ENCODE measurements at places on chromosomes 2 and 18. TPM values are rescaled to one million over a fixed set of nuclear protein-coding genes. Genes with fewer than 3 reads are reported as not detected.

DNA sequence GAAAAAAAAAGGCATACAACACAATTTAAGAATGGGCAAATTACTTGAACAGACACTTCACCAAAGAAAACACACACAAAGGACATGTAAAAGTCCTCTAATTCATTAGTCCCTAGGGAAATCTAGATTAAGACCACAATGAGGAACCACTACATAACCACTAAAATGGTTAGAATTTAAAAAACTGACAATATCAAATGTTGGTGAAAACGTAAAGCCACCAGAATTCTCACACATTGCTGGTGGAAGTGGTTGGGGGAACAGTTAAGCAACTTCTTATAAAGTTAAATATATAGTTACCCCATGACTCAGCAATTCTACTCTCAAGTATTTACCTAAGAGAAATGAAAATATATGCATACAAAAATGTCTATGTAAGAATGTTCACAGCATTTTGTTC, 11.8 kb downstream of the RTN4 start:
- DNase-seq: no peak

SERPINB12 gene
- total RNA-seq: 0.32 TPM

MEP1B gene
- total RNA-seq: not detected

- peak; percentile 83 for DNase-seq
These were observed 108.8 kb downstream of the B3GNT2 start for GRCh38 chr2:62304429-62305417.

- no peak for DNase-seq
These were observed 107.3 kb downstream of the MYO1B start for GRCh38 chr2:191352536-191352935.

DNA sequence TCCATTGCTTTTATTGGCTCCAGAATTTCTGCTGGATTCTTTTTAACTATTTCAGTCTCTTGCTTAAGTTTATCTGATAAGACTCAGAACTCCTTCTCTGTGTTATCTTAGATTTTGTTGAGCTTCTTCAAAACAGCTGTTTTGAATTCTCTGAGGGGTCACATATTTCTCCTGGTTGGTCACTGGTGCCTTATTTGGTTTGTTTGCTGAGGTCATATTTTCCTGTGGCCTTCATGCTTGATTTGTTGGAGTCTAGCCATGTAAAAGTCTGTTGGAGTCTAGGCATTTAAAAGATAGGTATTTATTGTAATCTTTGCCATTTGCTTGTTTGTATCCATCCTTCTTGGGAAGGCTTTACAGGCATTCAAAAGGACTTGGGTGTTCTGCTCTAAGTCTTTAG, 398.7 kb downstream of the DSEL start:
- DNase-seq: no peak

IL1B gene
- not detected for total RNA-seq

IL1A gene
- total RNA-seq: not detected

DNA sequence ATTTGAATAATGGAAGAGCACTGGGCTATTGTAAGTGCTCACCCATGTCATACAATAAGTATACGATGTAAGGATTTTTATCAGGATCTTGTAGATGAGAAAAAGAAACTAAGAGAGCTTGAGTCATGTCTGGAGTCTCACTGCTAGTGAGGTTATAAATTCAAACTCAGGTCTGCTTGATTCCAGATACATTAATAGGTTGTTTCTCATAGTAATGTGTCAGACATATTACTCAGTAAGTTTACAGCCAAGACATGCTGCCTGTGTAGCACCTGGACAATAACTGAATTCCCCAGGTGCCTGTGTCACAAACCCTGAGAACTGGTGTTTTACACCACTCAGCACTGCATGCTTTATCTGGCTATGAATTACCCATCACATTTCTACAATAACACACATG, 216.9 kb upstream of the LRP1B start:
- DNase-seq: no peak

DNA sequence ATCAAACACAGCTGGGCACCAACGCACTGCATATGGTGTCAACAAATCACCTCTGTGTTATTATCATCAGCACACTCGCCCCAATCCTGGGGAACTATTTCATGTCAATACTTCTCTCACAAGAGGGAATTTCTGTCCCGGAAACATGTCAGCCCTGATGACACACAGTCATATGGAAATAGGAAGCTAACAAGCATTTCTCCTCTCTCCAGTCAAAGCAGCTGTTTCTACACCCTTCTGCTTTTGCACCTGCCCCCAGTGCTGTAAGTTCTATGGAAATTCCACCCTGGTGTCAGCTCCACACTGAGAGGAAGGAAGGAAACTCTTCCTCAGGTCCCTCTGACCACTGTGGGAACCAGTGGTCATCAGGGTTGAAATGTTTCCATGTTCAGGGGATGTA, 447.6 kb upstream of the ID2 start:
- no peak for DNase-seq

DNA sequence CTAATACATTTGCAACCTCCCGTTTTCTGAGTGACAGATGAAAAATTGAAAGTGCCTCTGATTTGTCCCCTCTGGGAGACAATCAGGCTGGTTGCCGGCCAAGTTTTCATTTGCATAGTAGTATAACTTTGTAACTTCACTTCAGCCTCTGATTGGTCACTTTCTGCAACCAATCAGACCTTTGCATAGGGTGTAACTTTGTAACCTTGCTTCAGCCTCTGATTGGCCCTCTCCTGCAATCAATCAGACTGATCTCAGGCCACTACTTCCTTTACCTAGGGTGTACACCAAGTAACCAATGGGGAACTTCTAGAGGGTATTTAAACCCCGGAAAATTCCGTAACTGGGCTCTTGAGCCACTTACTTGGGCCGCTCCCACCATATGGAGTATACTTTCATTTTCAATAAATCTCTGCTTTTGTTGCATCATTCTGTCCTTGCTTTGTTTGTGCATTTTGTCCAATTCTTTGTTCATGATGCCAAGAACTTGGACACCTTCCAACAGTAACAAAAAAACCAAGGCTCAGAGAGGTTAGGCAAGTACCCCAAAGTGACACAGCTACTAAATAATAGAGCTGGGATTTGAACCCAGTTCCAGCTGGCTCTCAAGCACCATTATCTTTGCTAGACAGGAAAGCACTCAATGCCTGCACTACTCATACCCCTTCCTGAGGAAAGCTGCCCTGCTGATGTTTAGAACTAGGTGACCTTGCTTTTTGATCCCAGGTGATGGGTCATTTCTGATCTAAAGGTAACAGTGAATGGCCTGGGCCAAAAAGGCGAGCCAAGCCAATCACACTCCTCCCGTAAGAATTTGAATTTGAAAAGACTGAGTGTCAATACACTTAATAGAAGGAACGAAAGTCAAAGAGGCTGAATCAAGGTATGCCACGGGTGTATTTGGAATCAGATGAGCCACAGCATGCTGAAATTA, 10.9 kb upstream of the MYOM1 start:
- DNase-seq: no peak

GRCh38 chr18:67219821-67220220, 296.7 kb downstream of the DSEL start:
- no peak for DNase-seq

GREB1L gene
- total RNA-seq: 2.2 TPM

DNA sequence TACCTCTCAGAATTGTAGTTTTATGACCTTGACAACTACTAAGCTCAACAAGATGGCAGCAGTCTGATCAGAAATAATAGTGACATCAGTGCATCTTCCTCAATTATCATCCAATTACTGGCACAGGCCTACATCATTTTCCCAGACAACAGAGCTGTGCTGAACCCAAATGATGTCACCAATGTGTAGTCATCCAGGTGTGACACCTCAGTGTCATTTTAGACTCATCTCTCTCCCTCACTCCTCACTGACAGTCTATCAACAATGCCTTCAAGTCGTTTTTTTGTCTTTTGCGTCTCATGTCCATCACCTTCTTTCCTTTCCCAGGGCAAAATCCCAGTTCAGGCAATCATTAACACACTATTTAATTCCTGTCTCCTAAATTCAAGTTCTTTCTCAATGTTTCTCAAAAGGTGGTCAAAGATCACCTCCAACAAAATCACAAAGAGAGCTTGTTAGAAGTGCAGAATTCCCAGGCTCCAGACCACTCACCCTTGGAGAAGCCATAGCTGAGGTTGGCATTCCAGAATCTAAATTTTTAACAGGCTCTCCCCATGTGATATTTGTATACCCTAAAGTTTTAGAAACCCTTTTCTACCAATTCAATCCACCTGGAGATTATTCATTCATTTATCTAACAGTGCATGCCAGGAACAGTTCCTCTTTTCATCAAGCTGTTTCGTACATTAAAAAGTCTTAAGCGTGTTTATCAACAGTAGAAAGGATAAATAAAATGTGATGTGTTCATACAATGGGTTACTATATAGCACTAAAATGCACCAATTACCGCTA, 125.3 kb upstream of the KLF7 start:
- DNase-seq: no peak

- no peak for DNase-seq
These were observed 55.2 kb upstream of the FAM136A start for GRCh38 chr2:70356941-70357683.

DNA sequence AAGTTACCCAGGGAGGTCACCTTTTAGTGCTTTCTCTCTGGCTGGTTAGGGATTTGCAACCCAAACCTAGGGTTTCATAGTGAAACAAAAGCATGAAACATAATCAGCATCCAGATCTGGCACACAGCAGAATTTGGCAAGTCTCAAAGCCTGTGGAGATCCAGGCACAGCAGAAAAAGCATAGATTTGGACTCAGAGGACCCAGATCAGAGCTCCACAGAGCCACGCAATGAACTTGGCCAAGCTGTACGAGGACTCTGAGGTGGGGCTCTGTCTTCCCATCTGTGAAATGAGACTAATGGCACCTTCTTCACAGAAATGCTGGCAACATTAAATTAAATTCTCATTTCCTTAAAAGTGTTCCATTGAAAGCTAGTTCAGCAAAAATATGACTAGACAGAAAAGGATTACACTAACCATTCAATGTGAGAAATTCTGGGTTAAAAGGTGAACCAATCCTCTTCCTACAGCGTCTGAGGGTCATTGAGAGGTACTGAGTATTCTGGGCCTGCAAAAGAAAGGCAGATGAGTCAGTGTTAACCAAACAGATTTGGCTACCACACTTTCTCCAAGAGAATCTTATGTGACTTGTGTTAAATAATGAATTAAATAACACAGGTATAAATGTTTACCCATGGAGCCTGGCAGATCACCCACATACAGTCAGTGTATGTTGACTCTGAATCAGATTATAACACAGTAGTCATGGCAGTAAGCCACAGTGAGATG, 266.3 kb downstream of the MREG start:
- DNase-seq: no peak

EVX2 gene
- not detected for total RNA-seq

GRCh38 chr2:25957743-25958142, 24.6 kb downstream of the KIF3C start:
- DNase-seq: no peak

RAB27B gene
- total RNA-seq: 0.11 TPM

DNA sequence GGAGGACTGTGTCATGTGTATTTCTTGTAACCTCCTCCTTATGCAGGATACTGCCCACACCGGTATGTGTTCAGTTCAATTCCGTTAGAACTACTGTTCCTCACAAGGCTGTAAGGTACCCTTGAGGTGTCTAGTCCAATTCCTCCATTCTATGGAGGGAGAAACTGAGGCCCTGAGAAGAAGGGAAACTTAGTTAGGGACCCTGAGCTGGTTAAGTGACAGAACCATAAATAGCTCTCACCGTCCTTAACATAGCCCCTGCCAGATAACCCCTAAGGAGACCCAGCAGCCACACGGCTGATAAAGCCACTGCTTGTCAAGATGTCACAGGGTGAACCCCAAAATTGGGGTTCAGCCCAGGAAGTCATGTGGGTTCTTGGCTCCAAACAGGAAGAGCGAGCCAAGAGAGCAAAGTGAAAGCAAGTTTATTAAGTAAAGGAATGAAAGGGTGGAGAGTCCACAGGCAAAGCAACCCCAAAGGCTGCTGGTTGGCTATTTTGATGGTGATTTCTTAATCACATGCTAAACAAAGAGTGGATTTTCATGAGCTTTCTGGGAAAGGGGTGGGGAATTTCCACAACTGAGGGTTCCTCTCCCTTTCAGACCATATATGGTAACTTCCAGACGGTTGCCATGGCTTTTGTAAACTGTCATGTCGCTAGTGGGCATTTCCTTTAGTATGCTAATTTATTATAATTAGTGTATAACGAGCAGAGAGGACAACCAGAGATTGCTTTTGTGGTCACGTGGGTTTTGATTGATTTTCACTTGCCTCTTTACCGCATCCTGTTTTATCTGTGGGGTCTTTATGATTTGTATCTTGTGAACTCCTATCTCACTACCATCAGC, 83.4 kb upstream of the RTN4 start:
- no peak for DNase-seq

ABCG8 gene
- total RNA-seq: not detected

GRCh38 chr2:222566229-222566628, 89.7 kb downstream of the FARSB start:
- DNase-seq: no peak

DNA sequence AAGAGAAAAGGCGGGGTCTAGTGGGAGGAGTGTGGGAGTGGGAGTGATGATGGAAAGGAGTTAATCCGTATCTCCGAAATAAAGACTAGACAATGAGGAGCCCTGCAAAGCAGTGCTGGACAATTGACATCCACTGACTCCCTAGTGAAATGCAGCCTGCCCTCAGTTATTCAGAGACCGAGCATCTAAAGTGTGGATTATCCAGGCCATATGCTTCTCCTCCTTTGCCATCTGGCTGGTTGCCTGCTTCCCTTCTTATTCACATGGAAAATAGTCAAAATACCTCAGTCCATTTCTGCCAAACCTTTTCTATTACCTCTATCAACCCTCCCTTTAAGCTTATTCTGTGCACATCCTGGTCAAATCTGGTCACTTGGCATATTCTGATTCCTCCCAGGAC, 288.8 kb upstream of the SIX3 start:
- no peak for DNase-seq

DNA sequence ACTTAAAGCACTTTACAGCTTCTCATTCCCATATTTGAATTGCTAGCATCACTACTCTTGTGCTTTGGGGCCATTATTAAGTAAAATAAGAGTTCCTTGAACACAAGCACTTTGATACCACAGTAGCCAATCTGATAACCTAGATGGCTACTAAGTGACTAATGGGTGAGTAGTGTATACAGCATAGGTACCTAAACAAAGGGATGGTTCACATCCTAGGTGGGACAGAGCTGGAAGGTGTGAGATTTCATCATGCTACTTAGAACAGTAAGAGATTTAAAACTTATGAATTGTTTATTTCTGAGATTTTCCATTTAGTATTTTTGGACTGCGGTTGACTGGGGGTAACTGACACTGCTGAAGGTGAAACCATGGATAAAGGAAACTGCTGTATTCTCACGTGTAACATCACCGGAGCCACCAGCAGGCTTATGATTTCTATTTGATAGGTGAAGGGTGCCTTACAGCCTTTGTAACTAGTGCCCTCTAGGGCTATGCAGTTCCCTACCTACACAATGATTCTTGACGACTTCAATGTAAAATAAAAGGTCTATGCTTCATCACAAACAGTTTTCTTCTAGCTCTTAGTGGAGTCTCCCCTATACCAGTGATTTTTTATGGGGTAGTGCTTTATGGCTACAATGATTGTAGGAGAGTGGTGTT, 22.1 kb upstream of the CRIM1 start:
- no peak for DNase-seq
